ENCODE measurements at places on chromosomes 2 and 18.

DNA sequence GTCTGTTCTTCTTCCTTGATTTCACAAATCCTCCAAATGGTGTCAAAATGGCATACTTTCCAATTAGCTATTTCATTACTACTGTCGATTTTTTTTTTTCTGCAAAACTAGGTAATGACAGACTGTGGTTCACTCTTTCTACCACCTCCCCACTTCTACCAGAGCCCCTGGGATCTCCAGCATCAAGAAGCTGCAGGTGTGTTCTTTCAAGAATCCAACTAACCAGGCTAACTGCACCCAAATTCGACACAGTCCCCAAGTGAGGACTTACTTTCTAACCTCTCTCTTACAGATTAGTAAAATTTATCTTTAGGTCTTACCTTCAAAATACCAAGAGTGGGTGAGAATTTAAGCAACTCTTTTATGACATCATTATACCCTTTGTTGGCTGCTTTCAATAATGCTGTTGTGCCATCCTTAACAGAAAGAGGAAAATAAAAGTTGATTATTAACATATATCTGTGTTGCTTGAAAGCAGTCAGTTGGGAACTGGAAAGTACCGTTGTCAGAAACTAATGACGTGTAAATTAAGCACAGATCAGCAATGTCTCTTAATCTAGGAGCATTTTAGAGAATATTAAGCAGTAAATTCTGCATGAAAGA is 31.2 kb upstream of the NPC1 start:
- no peak for DNase-seq

GRCh38 chr2:203869223-203870042 is 1.9 kb downstream of the CTLA4 start:
- DNase-seq: no peak

- DNase-seq: no peak
Measured at GRCh38 chr2:16674154-16674553, 8.5 kb upstream of the CYRIA start.

DNA sequence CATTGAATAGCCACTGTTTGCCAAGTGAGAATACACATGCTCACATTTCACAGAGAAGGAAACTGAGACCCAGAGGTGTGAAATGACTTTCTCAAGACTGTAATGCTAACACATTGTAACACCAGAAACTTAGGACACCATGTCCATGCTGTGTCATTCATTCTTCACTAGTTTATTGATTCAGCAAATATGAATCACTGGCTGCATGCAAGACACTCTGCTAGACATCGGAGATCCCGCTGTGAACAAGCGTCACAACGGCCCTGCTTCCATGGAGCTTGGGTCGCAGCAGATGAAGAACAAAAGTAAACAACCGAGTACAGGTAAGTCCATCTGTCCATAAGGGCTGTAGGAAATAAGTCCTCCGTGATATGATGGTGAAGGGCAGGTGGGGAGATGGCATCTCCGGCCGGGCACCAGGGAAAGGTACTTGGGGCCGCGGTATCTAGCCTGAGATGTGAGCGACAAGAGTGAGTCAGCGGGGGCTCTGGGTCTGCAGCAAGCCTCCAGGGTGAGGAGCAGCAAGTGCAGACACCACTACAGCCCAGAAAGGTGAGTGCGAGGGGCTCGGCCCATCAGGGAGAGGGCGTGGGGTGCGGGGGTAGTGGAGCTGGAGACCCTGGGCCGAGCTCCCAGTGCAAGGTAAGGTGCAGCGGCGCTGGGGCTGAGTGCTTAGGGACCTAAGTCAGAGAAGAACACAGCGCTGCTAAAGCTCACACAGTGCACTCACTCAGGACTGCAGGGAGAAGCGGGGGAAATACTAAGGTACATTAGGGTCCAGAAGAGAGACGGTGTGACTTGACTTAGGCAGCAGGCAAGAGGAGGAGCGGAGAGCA is 391.2 kb downstream of the FBXO15 start:
- no peak for DNase-seq

DNA sequence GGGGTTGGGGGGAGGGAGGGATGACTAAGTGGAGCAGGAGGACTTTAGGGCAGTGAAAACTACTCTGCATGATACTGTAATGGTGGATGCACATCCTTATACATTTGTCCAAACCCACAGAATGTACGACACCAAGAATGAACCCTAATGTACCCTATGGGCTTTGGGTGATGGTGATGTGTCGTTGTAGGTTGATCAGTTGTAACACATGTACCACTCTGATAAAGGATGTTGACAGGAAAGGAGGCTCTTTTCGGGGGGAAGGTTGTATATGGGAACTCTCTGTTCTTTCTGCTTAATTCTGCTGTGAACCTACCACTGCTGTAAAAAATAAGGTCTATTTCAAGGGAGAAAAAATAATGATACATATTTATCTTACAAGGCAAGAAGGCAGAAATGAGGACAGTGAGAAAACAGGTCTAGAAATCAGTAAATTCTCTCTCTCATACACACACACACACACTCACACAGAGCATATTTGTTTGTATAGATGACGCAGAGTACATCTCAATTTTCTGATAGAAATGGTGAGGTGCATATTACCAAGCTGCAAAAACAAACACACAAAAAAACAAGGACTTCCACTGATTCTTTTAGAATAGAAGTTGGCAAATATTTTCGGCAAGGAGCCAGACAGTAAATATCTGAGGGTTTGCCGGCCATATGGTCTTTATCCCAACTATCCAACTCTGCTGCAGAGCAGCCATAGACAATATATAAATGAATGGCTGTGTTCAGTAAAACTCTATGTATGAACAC is 20.2 kb downstream of the FAM124B start:
- DNase-seq: no peak

- DNase-seq: no peak
Measured at GRCh38 chr2:28454016-28454930, 41.6 kb upstream of the PLB1 start.

- no peak for DNase-seq
Measured at GRCh38 chr2:28199995-28200679, 192.5 kb upstream of the FOSL2 start.

GRCh38 chr2:60416221-60417008 is 137.0 kb downstream of the BCL11A start:
- no peak for DNase-seq

- no peak for DNase-seq
Measured at GRCh38 chr18:31233621-31234275, 71.1 kb upstream of the DSC1 start.

DNA sequence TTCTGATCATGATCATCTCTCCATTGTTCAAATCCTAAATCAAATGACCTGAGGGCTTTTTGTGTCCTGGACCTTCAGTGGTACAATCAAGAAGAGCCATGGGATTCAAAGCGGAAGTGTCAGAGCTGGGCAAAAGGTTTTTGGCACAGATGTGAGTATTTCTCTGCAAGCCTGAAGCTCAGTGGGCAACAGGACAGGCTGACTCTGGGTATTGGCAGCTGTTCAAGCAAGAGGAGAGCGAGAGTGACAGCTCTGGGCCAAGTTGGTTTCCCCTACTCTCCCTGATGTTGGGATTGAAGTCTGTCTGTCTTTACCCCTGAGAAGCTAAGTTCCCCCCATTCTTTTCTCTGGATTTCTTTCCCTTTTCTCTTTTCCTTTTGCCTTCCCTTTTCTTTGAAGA is 33.3 kb downstream of the DSEL start:
- DNase-seq: no peak

GRCh38 chr2:177429688-177430325 is 37.2 kb downstream of the AGPS start:
- no peak for DNase-seq

GRCh38 chr2:114517580-114517979 is 75.1 kb downstream of the DPP10 start:
- DNase-seq: no peak

GRCh38 chr2:36459725-36460137 is 104.2 kb downstream of the CRIM1 start:
- no peak for DNase-seq

DNA sequence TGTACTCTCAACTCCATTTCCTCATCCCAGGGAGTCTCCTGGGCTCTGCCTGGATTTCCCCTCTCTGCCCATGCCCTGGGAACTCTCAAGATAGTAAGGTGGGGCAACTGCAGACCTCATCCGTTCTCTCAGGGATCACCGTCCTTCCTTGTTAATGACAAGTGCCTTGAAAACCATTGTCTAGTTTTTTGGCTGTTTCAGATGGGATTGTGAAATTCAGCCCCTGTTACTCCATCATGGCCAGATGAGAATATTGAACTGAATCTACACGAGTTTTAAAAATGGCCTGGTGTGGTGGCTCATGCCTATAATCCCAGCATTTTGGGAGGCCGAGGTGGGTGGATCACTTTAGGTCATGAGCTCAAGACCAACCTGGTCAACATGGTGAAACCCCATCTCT is 665 bp upstream of the HRH4 start:
- no peak for DNase-seq

DNA sequence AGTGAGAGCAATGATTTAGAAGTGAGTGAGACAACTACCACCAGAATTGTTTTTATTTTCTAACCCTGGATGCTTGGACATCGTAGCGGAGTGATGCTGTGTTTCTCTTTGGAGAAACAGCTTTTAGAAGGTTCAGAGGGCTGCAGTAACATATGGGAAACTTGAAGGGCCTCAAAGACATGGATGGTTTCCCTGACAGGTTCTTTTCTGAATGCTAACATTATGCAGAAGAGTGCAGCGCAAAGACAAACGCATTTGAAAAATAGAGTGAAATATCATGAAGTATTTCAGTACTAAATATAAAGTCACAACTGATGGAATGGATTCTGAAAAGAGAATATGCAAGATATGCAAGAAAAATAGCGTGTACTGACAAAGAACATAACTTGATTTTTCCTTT is 385.1 kb upstream of the DSEL start:
- no peak for DNase-seq

- no peak for DNase-seq
Measured at GRCh38 chr18:79585395-79586370, 93.9 kb upstream of the CTDP1 start.

DNA sequence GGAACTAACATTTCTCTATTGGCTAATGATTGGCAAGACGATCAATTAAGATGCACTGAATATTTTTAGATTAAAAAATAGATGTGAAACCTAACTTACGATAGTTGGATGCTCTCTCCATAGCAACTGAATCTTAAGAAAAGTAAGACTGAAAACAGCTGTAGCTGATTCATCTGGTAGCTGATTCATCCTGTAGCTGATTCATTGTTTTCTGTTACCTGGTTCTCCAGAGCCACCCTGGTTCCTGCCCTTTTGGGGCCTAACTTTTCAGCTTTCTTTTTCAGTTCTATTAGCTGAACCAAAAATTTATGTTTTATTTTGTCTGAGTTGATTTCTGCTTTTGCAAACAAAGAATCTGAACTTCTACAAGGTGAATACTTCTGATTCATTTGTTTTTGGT is 22.7 kb upstream of the SPR start:
- no peak for DNase-seq

- DNase-seq: no peak
Measured at GRCh38 chr2:240253583-240254145, 113.2 kb upstream of the OTOS start.

DNA sequence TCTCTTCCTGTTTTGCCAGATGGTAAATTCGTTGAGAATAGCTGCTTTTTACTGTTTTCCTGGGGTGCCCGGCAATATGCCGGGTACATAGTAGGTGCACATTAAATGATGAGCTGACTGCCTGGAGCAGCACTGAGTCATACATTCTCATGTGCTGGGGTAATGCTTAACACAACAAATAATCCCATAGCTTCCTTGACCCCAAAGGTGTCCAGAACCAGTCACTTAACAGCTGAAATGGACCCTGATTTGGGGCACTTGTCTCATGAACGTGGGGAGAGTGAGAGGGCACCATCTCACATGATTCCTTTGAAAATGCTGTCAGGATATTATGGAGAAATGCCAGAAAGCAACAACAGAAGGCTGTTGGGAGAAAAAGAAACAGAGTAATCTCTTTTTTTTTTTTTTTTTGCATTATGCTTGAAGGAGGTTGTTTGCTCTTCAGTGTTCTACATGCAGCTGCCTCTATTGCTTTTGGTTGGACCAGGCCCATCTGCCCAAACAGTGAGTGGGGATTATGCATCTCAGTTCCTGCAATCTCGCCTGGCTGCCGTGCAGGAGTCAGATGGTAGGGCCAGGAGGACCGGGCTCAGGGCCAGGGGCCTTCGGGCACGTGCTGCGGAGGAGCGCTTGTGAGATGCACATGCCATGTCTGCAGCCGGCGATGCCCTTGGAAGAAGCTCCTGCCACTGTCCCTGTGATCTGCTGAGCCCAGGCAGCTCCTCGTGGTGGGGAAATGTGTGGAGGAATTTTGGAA is 162.1 kb downstream of the SH3RF3 start:
- DNase-seq: no peak
